ENCODE measurements at places on chromosomes 2 and 18.
A peak's percentile ranks its signal among the peaks of the same experiment; 100 is the strongest.

DNA sequence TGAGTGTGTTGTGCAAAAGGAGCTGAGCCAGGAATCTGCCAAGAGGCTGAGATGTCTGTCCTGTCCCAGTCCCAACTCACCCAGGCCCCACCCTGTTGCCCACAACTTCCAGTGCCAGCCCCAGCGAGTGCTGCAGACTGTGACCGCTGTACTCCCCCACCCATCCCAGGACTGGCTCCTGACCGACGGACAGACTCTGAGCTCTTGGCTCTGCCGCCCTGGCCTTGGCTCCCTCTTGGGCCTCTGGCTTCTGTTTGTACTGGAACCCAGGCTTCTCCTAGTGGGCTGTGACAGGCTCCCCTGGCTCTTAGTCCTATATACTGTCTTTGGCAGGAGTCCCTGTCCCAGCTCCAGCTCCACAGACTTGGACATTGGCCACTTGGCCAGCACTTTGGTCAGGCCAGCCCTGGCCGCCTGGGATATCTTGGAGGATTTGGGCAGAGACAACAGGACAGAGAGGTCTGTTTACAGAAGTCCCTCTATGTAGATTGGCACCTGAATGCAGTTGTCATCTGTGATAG, 41.1 kb downstream of the ACOXL start:
- DNase-seq = no peak

- no peak for DNase-seq
These were observed 66.3 kb upstream of the GLI2 start for GRCh38 chr2:120669121-120669952.

- DNase-seq = no peak
These were observed 11.1 kb upstream of the CABYR start for GRCh38 chr18:24127735-24128134.

- no peak for DNase-seq
These were observed 490.9 kb downstream of the STK39 start for GRCh38 chr2:167756446-167756845.

GRCh38 chr2:1752751-1753150, 8.4 kb upstream of the PXDN start:
- DNase-seq = no peak

GRCh38 chr18:9996094-9996493, 82.3 kb downstream of the VAPA start:
- no peak for DNase-seq

GRCh38 chr2:106195981-106196380, 1.9 kb upstream of the UXS1 start:
- no peak for DNase-seq

DNA sequence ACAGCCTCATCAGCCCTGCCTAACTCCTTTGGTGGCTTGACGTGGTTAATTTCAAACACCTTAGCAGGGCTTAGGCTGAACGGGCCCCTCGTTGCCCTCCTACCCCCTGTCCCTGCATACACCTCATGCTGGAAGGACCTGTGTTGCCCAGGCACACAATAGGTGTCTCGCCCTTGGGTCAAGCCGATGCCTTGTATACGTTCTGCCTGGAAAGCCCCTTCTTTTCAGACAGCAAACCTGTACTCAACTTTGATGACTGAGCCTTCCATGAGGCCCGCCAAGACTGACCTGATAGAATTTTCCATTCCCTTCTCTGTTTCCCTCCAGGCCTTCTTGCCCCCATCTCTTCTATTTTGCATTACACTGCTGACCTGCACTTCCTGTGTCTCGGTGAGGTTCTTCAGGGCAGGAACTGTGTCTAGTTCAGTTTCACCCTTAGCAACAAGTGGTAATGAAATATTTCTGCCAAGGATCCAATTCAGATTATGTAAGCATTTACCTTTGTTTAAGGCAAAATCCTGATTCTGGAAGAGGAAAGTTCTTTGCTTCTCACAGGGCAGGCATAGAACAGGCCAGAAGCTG, 7.9 kb downstream of the GREB1 start:
- no peak for DNase-seq

GRCh38 chr18:78643004-78643403, 336.6 kb upstream of the SALL3 start:
- DNase-seq = no peak

- no peak for DNase-seq
These were observed 530.8 kb upstream of the ZNF804A start for GRCh38 chr2:184067502-184067901.

GRCh38 chr2:135890835-135891234, 14.6 kb upstream of the MCM6 start:
- no peak for DNase-seq

DNA sequence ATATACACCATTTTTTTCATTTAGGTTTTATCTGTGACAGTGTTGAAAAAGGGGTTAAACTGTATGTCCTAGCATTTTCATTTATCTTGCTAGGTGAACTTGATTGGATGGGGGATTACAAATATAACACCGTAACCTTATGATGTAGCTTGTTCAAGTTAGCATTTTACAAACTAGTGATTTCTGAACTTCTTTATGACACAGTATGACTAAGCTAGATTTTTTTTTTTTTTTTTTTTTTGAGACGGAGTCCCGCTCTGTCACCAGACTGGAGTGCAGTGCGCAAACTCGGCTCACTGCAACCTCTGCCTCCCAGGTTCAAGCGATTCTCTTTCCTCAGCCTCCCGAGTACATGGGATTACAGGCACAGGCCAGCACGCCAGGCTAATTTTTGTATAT, 47.1 kb downstream of the KCMF1 start:
- no peak for DNase-seq

DNA sequence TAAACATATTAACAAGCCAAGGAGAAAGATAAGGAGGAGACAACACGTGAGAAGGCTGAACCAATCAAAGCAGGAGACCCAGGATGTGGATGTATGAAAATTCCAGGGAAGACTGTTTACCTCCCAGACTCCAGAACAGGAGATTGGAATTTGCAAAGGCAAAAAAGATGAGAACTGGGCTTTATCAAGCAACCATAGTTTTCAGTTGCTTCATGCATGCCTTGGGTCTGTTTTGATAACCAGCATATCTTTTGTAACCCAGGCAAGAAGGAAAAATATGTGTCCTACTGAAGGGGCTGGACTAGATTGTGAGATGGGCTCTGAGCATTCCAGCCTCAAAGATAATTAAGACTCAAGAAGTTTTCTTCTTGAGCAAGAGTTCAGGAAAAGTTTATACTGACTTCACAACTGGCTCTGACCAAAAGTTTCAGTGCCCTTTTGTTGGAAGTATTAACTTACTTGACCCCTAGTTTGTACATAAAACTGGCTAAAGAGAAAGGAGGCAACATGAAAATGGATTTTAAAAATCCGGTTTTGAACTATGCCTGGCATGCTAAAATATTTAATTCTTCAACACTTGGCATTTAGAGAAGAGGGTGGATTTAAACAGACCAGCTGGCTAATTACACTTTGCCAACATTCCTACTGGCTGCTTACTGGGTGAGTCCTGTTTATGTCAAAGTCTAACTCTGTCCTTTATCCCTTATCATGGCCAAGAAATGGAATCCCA, 79.3 kb upstream of the CD28 start:
- no peak for DNase-seq

- no peak for DNase-seq
These were observed 136.8 kb downstream of the SMAD7 start for GRCh38 chr18:48813833-48814489.

DNA sequence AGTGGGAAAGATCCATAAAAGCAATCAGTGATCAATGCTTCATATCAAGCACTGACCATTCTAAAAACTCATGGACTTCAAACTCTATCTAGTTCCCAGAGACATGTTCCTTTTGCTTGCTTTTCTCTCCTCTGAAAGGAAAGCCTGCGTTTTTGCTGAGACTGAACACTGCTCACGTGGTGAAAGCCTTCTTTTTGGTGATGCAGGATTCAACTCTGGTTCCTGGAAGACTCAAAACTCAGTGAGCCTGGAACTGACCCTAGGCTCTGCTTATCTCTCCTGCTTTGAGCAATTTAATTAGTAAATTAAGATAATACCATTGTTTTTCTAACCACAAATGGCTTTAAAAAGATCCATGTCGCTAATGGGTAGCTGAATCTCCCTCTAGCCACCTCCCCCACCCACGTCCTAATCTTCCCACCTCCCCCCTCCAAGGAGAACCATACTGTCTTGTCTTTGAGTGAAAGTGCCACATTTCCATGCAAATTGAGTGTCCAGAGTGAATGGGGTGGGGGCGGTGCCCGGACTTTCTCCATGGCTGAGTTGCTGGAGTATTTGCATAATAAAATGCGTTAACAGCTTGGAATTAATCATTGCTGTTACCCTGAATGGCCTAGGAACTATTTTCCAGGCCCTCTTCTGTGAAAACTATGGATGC, 130.5 kb downstream of the BCL11A start:
- DNase-seq = no peak

DNA sequence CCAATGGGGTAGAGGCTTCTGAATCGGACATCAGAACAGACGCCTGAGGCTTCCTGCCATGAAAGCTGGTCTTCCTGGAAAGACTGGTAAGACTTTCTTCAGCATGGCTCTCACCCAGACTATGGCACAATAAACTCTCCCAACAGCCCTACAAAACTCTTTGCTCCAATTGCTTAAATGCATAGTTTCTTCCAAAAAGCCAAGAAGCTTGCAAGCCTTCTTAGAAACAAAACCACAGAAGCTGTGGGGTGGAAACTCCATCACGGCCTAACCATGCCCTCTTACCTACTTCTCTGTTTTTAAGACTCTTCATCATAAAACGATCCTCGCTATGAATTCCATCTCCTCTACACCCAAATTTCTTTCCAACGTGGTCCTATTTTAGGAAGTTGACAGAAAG, 48.2 kb downstream of the PAX8 start:
- no peak for DNase-seq

- peak; percentile 63 for DNase-seq
These were observed 786 bp upstream of the ZFP36L2 start for GRCh38 chr2:43226955-43227829.
